ENCODE measurements at places on chromosomes 3 and 15.

GRCh38 chr3:109275702-109276293, 40.5 kb downstream of the DPPA2 start:
- DNase-seq, result peak; percentile 10

DNA sequence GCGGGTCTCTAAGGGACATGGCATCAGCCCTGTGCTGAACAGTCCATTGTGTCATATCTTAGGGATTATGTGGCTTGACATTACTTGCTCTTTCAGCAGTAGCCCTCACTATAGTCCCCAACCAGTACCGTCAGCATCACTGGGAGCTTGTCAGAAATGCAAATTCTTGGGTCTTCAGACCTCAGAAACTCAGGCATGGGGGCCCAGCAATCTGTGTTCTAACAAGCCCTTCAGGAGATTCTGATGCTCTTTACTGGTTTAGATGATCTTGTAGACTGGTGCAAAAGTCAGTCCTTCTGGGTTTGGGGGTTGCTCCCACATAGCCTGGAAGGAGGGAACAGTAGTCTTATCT, 39.0 kb upstream of the TRAK1 start:
- DNase-seq, result no peak

DNA sequence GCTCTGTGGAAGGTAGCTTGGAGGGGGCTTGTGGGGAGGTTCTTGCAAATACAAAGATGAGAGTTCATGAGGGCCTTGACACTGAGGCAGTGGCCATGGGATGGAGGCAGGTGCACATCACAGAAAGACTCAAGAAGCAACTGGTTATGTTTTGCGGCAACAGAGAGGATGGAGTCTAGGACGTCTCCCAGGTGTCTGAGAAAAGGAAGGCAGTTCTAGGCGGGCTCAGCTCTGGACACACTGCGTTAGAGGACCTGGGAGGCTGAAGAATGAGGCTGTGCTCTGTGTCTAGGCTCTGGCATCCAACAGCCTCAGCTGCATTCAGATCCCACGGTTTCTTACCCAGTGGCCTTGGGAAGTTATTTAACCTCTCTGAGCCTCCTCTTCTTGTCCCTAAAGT, 23.5 kb downstream of the NOX5 start:
- no peak for DNase-seq

DNA sequence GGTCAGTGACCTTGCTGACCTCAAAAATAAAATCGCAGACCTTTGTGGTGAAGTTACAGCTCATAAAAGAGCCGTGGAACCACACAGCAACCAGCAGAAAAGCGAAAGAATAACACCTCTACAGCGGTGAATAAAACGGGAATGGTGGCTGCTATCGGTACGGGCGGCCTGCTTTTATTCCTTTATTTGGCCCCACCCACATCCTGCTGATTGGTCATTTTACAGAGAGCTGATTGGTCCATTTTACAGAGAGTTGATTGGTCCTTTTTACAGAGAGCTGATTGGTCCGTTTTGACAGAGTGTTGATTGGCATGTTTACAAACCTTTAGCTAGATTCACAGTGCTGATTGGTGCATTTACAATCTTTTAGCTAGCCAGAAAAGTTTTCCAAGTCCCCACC, 80.7 kb upstream of the ATP10A start:
- no peak for DNase-seq

DNA sequence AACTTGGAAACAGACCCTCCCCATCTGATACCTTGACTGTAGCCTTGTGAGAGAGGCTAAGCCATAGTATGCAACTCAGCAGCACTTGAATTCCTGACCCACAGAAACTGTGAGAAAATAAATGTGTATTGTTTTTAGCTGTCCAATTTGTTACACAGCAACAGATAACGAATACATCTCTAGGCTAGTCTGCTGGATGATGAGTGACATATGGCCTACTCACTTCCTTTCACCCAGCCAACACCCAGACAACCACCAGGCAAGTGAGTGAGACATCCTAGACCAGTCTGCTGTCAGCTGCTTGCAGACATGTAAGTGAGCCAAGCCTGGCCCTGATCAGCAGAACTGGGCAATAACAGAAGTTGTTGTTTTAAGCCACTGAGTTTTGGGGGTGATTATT, 19.2 kb upstream of the SMAD6 start:
- peak; percentile 48 for DNase-seq

DNA sequence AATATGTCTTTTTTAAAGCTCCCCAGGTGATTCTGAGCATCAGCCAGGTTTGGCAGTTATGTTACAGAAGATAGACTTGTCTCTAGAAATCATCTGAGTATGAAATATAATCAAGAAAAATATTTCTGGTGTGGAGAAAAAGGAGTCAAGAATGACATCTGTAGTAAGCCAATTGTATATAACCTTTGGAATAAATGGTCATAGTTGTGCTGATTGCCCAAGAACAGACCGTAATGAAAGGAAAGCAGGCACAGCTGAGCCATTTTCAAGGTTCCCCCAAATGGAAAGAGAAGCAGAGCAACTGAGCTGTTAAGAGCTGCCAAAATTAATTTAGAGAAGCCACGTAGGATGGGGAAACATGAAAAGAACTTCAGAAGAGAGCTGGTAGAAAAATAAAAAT, 26.6 kb downstream of the GOLM2 start:
- DNase-seq, result no peak

GRCh38 chr3:87206635-87207034, 20.5 kb upstream of the CHMP2B start:
- no peak for DNase-seq

- peak; percentile 52 for DNase-seq
These were observed 154.9 kb downstream of the KLHL25 start for GRCh38 chr15:85639752-85640381.

GRCh38 chr3:60048447-60048848, 998.6 kb upstream of the CFAP20DC start:
- no peak for DNase-seq

- peak; percentile 94 for DNase-seq
These were observed 12.4 kb upstream of the CCDC80 start for GRCh38 chr3:112653209-112653871.

GRCh38 chr3:152307829-152308474, 39.2 kb downstream of the MBNL1 start:
- no peak for DNase-seq

DNA sequence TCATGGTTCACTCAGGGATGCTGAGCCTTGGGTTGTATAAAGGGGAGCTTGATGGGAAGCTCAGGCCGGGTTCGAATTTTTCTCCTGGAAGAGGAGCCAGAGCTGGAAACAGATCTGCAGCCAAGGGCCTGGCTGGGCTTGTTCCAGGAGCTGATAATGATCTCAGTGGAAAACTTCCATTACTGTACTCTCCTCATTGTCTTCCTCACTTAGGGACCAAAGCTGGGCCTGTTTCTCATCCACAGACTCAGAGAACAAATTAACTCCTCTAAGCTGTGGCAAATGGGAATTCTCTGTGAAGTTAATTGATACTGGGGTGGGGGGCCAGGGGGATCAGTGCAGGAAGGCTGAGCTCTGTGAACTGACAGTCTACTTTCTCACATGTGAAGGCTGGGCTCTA, 92.0 kb downstream of the PRICKLE2 start:
- no peak for DNase-seq

- no peak for DNase-seq
These were observed 147.3 kb downstream of the SMAD6 start for GRCh38 chr15:66849393-66849745.

GRCh38 chr3:9809615-9810432, at the start of gene TTLL3:
Gene TTLL3, plus strand, starts transcription at chr3:9810262. Its CDS starts 400 bp downstream, at chr3:9810662.
- peak; percentile 25 for DNase-seq

- no peak for DNase-seq
These were observed 72.2 kb downstream of the KLF13 start for GRCh38 chr15:31398677-31399301.

- DNase-seq, result peak; percentile 15
These were observed 93.1 kb downstream of the STAG1 start for GRCh38 chr3:136658946-136659682.

- peak; percentile 52 for DNase-seq
These were observed 25.1 kb downstream of the C3orf18 start for GRCh38 chr3:50542177-50543034.

DNA sequence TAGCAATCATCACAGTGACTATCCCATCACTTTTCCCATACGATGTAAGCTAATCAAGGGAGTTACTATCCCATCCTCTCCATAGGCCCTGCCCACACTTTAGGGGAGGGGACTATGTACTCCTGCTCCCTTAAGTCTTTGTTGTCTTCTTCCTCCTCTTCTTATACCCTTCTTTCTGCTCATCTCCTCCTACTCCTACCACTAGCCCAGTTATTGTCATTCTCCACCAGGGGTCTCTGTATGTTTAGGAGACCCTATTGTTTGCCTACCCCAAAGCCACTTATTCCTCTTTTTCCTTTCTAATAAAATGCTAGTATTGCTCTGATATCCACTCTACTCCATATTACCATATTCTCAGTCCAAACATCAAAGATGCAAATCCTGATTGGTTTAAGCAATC, 27.8 kb downstream of the STAC start:
- DNase-seq, result no peak

- no peak for DNase-seq
These were observed 175.0 kb downstream of the RPLP1 start for GRCh38 chr15:69627548-69628158.

DNA sequence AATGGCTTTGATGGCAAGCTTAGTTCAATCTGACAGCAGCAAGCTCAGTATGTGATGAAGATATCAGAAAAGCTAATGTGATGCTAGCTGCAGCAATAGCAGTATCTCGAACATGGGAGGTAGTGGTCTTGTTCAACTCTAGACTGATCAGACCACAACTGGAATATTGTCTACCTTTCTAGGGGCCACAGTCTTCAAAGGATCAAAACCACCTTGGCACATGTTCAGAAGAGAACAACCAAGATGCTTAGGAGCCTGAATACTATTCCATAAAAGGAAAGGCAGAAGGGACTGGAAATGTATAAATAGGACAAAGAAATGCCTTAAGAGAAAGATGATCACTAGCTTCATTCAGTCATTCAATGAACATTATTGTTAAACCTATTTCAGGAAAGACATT, 2.3 kb downstream of the C3orf70 start:
- DNase-seq, result no peak

GRCh38 chr15:25783607-25784540, 79.3 kb downstream of the ATP10A start:
- no peak for DNase-seq

All from bronchial epithelial cell (primary cell).